ENCODE measurements at places on chromosomes 16 and 17. TPM values are rescaled to one million over a fixed set of nuclear protein-coding genes. Genes with fewer than 3 reads are reported as not detected.

The XAF1 gene
- total RNA-seq = 57.5 TPM

GRCh38 chr16:20318437-20318836 is 8.9 kb downstream of the GP2 start:
- DNase-seq = no peak
- no peaks in the 10 kb centered on the region for H3K36me3 ChIP-seq
- H3K27ac ChIP-seq = no peak overlapping the region
- no peaks in the 10 kb centered on the region for H3K4me1 ChIP-seq

GRCh38 chr17:80497726-80498241 is 21.4 kb upstream of the NPTX1 start:
- H3K4me3 ChIP-seq = no peak overlapping the region
- no peak overlapping the region for H3K27ac ChIP-seq
- H3K4me1 ChIP-seq = peaks cover 4% of the 10 kb centered on the region
- no peaks in the 10 kb centered on the region for H3K36me3 ChIP-seq

GRCh38 chr17:80082403-80083135 is 18.8 kb upstream of the GAA start:
- peaks cover 2% of the 10 kb centered on the region for H3K27me3 ChIP-seq
- H3K4me1 ChIP-seq = peaks cover 2% of the 10 kb centered on the region
- no peak overlapping the region for H3K4me3 ChIP-seq
- no peaks in the 10 kb centered on the region for H3K36me3 ChIP-seq

DNA sequence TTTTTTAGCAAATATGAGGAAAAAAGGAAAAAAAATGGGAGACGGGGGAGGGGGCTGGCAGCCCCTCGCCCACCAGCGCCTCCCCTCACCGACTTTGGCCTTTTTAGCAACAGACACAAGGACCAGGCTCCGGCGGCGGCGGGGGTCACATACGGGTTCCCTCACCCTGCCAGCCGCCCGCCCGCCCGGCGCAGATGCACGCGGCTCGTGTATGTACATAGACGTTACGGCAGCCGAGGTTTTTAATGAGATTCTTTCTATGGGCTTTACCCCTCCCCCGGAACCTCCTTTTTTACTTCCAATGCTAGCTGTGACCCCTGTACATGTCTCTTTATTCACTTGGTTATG is 1.2 kb upstream of the TMEM88 start:
- DNase-seq = no peak
- no peaks in the 10 kb centered on the region for H3K27me3 ChIP-seq
- no peak overlapping the region for H3K27ac ChIP-seq
- H3K36me3 ChIP-seq = peaks cover 40% of the 10 kb centered on the region
- peaks cover 17% of the 10 kb centered on the region for H3K4me1 ChIP-seq

DNA sequence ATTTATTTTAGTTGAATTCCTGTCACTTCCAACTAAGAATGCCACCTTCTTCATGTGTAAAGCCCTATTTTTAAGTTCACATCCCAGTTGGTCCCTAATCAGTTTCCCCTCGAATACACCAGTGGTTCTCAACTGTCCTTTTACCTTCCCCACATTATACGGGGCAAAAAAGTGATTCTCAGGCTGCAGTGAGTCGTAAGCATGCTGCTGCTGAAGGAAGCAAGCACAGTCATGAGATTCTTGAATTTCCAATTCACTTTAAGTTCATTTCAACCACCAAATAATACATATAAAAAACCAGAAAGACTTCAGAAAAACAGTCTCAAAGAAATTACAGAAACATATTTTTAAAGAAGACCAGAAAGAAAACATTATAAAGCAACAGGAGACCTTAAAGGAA is 47.9 kb downstream of the UBE2G1 start:
- peaks cover 9% of the 10 kb centered on the region for H3K4me1 ChIP-seq
- DNase-seq = no peak
- no peak overlapping the region for H3K4me3 ChIP-seq
- no peaks in the 10 kb centered on the region for H3K36me3 ChIP-seq
- no peaks in the 10 kb centered on the region for H3K27me3 ChIP-seq

The AGRP gene
- total RNA-seq = not detected

DNA sequence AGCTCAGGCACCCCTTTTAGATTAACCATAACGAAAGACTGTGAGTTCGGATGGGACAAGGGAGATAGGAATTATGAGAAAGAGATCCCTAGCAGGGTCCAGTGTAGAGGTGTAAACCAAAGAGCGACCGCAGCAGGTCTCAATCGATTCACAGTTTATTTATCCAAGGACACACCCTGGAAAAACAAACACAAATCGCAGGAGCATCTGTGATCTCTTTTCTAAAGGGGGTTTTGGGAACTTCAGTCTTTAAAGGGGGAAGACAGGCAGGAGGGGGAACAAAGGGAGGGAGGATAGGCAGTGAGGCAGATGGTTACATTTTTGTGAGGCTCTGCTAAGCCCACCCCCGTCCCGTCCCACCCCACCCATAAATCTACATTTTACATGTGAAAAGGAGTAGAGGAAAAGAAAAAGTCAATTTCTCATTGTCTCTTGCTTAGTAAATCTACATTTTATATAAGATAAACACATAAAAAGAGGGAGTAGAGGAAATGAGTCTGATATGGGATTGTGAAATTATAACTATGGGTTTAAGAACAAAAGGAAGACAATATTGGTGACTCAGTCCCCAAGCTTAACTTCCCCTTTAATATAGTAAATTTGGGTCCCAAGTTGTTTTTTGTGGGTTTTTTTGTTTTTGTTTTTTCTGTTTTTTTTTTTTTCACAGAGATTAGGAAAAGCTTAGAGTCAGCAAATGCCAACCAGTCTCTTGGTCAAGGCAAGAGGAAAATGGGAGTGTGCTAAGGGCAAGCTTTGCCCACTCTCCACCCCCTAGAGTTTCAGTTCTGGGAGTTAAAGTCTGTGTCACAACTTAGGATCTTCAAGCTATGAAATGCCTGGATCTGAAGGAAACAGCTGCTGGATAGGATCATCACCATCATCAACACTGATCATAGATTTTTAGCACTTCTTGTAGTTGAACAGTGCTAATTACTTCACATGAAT is 160.9 kb upstream of the CDH5 start:
- H3K27ac ChIP-seq = no peak overlapping the region
- no peaks in the 10 kb centered on the region for H3K4me1 ChIP-seq
- no peaks in the 10 kb centered on the region for H3K36me3 ChIP-seq
- H3K27me3 ChIP-seq = no peaks in the 10 kb centered on the region
- peak; percentile 22 for DNase-seq

DNA sequence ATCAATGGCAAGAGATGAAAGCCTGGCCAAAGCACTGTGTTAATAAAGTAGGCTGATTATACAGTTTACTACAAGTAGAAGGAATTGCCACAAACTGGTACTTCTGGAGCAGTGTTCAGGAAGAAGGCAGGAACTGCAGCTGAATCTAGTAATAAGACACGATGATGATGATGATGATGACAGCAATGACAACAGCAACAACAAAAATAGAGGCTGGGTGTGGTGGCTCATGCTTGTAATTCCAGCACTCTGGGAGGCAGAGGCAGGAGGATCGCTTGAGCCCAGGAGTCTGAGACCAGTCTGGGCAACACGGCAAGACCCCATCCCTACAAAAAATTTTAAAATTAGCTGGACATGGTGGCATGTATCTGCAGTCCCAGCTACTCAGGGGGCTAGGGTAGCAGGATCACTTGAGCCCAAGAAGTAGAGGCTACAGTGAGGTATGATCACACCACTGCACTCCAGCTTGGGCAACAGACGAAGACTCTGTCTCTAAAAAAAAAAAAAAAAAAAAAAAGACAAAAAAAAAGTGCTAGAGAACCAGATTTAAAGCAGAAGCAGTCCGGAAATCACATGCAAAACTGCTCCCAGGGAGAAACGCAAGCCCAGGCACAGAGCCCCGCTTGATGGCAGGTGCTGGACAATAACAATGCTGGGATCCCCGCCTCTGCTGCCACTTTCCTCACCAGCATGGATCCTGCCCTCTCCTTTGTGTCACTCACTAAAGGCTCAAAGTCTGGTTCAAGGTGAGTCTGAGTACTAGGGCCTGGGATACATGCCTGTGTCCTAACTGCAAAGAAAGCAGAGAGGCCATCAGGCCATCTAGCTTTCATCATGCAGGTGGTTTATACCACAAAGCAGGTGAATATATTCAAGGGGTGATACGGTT is 44.8 kb downstream of the CPPED1 start:
- no peak overlapping the region for H3K27ac ChIP-seq
- H3K27me3 ChIP-seq = no peaks in the 10 kb centered on the region
- no peak for DNase-seq

GRCh38 chr17:1197781-1198490 is 18.2 kb upstream of the ABR start:
- no peaks in the 10 kb centered on the region for H3K36me3 ChIP-seq
- no peak overlapping the region for H3K27ac ChIP-seq
- peak; percentile 21 for DNase-seq
- no peaks in the 10 kb centered on the region for H3K27me3 ChIP-seq
- peaks cover 3% of the 10 kb centered on the region for H3K4me1 ChIP-seq
- no peak overlapping the region for H3K4me3 ChIP-seq

All from fibroblast of lung (primary cell).